Esophagus squamous epithelium (tissue), 5 donors: ENCODE measurements at places on chromosomes 6 and 20.

GRCh38 chr20:31515775-31516107 lies 1.5 kb downstream of the HM13 start:
- no peak for DNase-seq

DNA sequence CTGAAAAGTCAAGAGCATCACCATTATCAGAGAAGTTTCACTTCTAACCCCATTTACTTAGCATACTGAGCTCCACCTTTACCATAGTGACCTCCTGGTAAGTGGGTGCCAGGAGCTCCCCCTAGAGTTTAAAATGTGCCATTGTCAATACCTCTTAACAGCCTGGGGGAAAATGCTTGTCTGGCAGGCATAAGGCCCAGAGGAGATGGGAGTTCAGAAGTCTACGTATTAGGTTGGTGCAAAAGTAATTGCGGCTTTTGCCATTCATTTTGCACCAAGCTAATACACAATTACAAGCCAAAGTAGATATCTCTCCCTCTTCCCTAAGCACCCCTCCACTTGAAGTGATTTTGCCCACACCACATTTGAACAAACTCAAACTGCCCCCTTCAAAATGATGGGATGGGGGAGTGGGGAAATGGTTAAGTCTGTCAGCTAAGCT lies 919.0 kb downstream of the KIF16B start:
- DNase-seq, result no peak

DNA sequence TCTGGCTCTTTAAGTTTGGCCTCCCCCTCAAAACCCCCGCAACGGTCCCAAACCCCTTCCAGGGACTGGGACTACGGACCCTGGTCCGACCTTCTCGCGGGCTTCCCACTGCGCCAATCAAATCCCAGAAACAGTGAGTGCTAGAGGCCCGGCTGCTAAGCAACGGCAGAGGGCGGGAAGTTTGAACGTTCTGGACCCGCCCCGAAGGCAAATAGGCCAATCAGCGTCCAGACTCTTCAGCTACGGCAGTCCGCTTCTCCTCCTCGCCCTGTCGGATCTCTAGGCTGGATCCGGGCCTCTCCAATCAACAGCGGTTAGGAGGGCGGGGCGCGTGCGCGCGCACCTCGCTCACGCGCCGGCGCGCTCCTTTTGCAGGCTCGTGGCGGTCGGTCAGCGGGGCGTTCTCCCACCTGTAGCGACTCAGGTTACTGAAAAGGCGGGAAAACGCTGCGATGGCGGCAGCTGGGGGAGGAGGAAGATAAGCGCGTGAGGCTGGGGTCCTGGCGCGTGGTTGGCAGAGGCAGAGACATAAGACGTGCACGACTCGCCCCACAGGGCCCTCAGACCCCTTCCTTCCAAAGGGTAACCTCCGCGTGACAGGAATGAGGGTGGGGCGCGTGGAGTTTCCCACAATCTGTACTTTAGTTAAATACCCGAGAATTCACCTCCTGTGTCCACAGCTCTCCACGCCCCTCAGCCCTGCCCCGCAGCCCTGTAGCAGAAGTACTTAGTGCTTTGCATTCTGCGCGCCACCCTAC lies at the start of gene MSH5:
Gene MSH5, plus strand, starts transcription at position 367 of the 758 bp plus-strand sequence. CDS start 462 bp downstream, outside the sequence.
- DNase-seq, result peak; percentile 90

DNA sequence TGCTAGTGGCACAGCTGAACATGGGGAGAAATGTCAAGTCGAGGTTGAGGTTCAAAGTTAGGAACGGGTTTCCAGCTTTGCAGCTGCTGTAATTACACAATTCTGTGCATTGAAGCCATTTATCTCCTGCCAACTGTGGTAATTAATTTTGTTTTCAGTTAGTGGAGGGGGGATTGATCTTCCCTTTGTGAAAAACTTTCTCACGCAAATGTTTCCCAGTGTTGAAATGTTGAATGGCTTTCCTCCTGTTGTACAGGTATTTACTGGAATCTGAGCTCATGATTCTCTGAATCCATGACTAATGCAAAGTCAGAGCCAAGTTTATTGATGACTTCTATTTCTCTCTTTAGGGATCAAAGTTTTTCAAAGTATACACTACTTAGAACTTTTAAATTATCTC lies 198.4 kb upstream of the SLC35B3 start:
- DNase-seq, result no peak

DNA sequence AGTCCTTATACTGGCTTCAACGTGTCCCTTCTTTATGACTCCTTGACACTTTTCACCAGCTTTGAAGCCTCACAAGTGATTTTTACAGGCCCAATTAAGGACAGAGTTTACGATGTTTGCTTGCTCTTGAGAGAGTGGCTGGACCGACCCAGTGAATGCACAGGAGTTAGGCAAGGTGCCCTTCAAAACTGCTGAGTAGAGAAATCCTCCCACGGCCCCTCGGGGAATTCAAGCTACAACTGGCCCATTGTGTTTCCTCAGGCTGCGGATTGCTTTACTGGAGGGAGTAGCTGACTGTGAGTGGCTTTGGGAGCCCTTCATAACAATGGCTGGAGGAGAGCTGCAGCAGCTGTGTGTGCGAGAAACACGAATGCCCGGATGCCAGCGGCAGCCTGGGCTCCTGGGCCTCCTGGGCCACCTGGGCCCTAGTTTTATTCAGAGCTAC lies 50.0 kb downstream of the SGK1 start:
- DNase-seq, result no peak

DNA sequence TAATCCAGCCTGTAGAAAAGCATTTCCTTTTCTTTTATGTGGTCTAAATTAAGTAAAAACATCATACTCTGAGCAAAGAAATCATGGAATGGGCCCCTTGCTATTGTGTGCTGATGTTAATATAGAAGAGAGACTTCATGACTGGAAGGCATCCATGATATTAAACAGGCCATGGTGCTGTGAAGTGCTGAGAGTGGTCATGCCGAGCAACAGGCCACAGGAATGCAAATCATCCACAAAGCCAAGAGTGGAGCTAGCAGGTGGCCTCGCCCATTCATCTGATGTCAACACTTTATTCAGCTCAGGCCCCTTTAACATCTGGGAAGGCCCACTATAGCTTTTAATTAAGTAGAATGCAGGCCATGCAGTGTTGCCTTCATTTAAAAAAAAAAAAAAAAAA lies 115.2 kb upstream of the HMGCLL1 start:
- DNase-seq, result no peak

DNA sequence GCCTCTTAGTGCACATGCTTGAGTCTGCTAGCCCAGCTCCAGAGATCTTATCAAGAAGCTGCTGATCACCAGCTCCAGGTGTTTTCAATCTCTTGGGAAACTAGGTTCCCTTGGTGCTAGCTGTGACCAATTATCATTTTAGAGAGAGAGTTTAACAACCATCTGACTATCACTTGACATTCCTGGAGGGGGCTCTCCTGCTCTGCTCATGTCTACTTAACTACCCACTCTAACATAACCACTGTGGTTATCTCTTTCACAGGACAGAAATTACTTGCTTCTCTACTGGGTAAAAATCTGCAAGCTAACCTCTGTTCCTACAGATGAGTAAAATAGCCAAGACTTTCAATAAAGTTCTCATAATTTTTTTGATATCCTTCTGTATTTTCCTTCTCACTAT lies 823.4 kb upstream of the GJE1 start:
- no peak for DNase-seq

- DNase-seq, result no peak
Measured at GRCh38 chr6:63897459-63897858, 261.9 kb downstream of the PHF3 start.

DNA sequence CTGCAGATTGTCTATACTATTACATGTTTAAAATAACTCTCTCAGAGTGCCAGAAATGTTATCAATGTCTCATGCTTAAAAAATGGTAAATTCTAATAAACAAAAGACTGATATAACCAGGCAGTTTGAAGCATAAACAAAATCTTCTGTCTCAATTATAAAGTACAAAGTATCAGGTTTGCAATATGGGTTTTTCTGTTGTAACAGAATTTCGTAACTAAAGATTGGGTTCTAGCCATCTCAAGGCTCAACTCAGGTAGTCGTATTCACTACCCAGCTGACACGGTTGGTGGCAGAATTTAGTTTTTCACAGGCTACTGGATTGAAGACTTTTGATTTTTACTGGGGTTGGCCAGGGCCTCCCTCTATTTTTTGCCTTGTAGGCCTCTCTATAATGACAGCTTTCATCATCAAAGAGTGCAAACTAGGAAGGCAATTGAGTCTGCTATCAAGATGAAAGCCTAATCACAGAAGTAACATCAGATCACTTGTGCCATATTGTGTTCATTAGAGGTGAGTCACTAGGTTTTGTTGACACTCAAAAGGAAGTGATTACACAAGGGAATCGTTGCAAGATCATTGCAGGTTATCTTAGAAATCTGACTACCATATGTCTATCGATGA lies 3.6 kb downstream of the CYP39A1 start:
- DNase-seq, result no peak

DNA sequence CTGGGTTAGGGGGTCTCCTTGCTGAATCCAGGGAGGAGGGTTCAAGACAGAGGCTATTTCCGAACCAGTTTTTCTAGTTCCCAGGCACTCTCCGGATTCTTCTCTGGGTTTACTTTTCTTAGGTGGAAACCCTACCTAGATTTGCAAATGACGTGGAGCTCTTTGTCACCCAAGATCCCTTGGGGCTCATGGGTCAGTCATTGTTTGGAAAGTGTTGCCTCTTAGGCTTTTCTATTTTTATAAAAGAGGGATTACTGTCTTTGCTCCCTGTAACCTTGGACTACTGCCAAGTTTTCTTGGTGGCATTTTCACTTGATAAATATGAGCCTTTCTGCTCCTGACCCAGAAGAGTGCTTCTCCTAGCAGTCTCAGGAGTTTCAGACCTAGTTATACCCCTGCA lies 33.6 kb downstream of the FAM209B start:
- DNase-seq, result no peak

- DNase-seq, result no peak
Measured at GRCh38 chr6:137387096-137387764, 107.0 kb downstream of the OLIG3 start.

- DNase-seq, result no peak
Measured at GRCh38 chr6:28683945-28684538, 158.4 kb downstream of the GPX5 start.

DNA sequence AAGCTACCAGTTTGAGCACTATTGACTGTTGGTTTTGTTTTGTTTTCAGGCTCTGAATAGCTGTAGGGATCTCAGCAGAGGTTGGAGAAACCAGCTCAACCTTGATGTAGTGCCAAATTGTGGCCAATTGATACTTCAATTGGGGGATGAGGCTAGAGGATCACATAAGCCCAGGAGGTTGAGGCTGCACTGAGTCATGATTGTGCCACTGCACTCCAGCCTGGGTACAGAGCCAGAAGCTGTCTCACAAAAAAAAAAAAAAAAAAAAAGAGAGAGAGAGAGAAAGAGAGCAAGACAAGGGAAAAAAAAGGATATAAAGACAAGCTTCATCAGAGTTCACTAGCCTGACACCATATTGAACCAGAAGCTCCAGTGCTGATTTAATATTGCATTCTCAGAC lies 702.1 kb downstream of the FRK start:
- DNase-seq, result no peak

DNA sequence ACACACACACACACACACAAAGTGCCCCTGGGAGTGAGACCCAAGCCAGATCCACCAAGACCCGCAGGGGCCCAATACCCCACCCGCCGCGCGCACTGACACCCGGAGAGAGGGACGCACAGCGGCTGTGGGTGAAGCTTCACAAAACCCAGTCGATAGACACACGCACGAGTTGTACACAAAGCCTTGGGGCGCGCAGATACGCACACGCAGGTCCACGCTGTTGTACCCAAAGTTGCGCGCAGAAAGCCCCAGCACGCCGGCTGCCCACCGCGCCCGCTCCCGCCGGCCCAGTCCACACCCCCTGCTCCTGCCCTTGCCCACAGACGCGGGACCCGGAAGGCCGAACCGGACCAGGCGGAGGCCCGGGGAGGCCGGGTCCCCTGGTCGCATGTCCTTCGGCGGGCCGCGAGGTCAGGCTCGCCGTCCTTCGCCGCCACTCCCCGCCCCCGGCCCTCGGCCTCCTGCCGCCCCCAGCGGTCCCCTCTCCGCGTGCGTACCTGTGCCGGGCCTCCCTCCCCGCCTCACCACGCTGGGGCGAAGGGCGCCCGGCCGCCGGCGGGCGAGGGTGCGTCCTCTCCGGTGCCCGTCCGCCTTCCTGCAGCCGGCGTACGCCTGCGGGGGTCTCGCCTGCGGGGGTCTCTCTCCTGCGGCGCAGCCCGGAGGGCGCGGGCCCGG lies at the start of gene TMEM74B:
Gene TMEM74B, minus strand, starts transcription at position 344 of the 678 bp plus-strand sequence. CDS start 1,180 bp downstream, outside the sequence.
- DNase-seq, result no peak

DNA sequence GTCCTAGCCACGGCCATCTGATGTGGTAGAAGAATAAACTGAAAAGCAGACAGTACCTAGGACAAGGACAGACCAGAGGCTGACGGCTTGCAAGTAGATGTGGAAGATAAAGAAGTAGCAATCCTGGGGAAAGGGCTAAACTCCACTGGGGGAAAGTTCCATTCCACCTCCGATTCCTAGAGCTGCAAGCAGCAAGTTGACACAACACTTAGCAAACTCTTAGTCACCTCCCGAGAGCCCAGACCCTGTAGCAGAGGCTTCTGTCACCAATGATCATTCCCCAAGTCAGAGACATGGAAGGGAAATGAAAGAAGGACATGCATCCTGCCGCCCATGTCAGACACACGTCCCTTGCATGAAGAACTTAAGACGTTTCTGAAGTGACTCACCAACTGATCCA lies 99.2 kb upstream of the RPS6KA2 start:
- DNase-seq, result no peak

GRCh38 chr20:50312002-50312681 lies 121.5 kb downstream of the CEBPB start:
- no peak for DNase-seq

- no peak for DNase-seq
Measured at GRCh38 chr20:571754-572441, 28.3 kb upstream of the CSNK2A1 start.

DNA sequence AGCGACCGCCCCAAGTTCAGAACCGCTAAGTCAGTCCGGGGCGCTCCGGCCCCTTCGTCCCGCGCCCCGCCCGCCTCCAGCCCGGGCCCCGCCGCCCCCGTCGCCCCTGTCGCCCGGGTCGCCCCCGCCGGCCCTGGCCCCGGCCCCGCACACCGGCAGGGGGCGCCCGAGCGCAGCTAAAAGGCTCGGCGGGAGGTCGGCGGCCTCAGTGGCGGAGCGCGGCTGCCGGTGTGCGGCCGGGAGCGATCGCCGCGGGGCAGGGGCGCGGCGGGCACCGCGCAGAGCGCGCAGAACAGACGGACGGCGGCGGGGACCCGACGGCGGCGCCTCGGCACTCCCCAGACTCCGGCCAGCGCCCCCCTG lies at the start of gene FNDC1:
Gene FNDC1, plus strand, starts transcription at position 208 of the 363 bp plus-strand sequence. CDS start 197 bp downstream, outside the sequence.
- DNase-seq, result no peak

- DNase-seq, result no peak
Measured at GRCh38 chr6:95574811-95575210, 2.5 kb upstream of the MANEA start.

DNA sequence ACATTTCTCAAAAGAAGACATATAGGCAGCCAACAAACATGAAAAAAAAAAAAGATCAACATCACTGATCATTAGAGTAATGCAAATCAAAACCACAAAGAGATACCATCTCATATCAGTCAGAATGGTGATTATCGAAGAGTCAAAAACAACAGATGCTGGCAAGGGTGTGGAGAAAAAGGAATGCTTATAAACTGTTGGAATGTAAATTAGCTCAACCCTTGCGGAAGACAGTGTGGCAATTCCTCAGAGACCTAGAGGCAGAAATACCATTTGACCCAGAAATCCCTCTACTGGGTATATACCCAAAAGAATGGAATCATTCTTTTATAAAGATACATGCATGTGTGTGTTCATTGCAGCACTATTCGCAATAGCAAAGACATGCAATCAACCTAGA lies 303.8 kb upstream of the THEMIS start:
- no peak for DNase-seq

GRCh38 chr6:36745836-36746235 lies 48.2 kb downstream of the RAB44 start:
- DNase-seq, result no peak
